IMR-90 (cell line): ENCODE measurements at places on chromosomes 12 and 14. TPM values are rescaled to one million over a fixed set of nuclear protein-coding genes. Genes with fewer than 3 reads are reported as not detected.

The CLEC2A gene
- not detected in 2 replicates for total RNA-seq

The KLRC4 gene
- not detected in 2 replicates for total RNA-seq

DNA sequence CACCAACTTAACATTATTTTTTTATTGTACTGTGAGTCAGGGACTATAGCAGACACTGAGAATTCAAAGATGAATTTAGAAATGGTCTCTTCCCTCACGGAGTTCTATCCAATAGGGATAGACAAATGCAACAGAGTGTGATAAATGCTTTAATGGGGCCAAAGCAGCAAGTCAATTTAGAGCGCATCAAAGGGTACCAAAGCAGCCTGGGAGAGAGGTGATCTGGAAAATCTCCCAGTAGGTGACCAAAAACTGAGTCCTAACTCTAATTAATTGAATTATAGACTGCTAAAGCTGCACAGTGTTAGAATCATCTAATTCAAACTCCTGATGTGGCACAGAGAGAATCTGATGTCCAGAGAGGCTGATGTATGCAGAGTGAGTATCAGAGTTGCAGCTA lies 2.6 kb downstream of the LIN7A start:
- DNase-seq, result no peak

The MYF6 gene
- total RNA-seq, result not detected in 2 replicates

The KLHDC1 gene
- total RNA-seq, result 0.90 and 1.9 TPM in 2 replicates

DNA sequence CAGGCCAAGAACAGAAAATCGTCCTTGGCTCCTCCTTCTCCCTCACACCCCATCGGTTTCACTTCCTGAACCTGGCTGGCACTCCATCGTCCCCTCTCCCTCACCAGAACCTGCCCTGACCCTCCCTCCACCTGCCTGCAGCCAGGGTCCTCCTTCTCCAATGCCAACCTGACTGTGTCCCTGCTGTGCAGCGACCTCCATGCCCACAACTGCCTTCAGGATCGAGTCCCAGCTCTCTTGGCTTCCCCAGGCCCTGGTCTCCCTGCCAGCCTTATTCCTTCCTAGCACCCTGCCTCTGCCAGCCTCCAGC lies 19.8 kb downstream of the HVCN1 start:
- no peak for DNase-seq

The CCDC196 gene
- total RNA-seq, result not detected in 2 replicates

DNA sequence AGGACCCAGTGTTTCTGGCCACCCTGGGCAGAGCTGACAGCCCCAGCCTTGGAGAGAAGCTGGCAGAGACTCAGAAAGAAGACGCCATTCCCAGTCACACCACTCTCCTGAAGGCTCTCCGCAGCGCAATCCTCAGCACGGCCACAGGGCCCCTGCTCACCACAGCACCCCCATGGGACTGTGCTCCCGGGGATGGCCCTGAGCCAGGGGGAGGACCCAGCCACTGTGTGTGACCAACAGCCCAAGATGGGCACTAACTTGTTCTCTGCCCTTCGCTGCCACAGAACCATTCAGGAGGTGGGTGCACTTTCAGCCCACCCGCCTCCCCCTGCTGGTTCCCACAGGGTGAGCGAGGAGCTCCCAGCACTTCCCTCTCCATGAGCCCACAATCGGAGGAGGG lies 57.1 kb downstream of the CCNK start:
- DNase-seq, result peak; percentile 25

DNA sequence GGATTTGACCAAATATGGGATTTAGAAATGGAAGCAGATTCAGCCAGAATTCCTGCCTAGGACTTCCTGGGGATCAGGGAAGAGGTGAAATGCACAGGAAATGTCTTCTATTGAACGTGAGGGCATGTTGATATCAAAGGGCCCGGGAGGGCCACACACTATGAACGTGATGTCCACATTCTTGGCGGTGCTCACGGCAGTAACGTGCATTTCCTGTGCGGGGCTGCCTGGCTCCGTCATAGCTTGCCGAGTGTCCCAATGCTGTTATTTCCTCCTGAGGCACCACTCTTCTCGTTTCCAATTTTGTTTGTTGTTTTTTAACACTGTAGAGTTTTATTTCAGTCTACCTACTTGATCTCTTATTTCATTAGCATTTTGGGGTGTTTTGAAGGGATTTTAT lies 67.3 kb downstream of the ZNF664 start:
- DNase-seq, result no peak

The KRT78 gene
- not detected in 2 replicates for total RNA-seq

The NUP107 gene
- 54.4 and 69.7 TPM in 2 replicates for total RNA-seq

DNA sequence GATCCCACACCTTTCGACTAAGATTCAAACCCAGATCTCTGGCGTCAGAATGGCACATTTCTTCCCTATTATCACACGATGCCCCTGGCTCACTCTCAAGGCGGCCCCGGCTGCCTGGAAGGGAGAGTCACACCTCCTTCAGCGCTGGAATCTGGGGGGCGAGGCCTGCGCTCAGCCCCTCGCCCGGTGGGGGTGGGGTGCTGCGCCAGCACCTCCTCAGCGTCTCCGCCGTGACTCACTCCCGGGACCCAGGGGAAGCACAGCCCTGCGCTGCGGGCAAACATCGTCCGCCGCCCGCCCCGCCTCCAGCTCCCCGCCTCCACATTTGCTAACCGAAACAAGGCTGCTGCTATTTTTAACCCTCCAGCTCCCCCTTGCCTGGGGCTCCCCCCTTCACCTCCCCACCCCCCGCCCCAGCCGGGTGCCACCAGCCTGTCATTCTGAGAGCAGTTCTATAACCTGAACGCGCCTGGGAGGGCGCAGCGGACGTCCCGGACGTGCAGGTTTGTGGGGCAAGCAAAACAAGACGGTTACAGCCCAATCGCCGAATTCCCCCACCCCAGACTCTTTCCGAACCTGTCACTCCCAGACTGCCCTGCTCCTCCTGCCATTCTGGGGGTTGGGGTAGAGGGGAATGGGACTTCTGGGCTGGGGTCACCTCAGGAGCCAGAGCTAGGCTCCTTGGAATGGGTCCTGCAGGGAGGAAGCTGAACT lies 6.7 kb downstream of the HDAC7 start:
- peak; percentile 83 for DNase-seq

The OVCH1 gene
- under 0.01 and 0.18 TPM in 2 replicates for total RNA-seq
